ENCODE measurements at places on chromosomes 13 and 19.

DNA sequence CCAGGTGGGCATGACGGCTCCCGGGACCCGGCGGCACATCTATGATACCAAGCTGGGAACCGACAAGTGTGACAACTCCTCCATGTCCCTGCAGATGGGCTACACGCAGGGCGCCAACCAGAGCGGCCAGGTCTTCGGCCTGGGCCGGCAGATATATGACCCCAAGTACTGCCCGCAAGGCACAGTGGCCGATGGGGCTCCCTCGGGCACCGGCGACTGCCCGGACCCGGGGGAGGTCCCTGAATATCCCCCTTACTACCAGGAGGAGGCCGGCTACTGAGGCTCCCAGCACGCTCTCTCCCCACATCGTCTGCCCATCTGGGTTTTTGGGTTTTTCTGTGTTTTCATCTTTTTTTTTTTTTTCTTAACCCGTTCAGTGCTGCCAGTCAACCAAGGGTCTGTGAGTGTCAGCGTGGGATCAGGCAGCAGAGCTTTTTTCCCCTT lies 2.3 kb upstream of the ABCA7 start:
- no peak for DNase-seq

GRCh38 chr19:6227936-6228325 lies 51.8 kb downstream of the MLLT1 start:
- no peak for DNase-seq

DNA sequence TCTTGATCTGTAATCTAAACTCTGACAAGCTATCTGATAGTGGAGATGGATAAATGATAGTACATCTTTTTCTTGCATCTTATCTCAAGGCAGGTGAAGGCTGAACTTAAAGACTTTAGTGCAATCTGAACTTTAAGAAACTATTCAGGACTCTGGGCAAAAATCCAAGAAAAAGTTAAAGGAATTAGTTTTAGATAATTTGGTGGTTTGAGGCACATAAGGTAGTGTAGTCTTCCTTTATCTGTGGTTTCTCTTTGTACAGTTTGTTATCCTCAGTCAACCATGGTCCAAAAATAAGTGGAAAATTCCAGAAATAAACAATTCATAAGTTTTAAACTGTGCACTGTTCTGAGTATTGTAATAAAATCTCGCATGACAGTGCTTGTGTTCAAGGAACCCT lies 172.9 kb downstream of the UGGT2 start:
- no peak for DNase-seq

DNA sequence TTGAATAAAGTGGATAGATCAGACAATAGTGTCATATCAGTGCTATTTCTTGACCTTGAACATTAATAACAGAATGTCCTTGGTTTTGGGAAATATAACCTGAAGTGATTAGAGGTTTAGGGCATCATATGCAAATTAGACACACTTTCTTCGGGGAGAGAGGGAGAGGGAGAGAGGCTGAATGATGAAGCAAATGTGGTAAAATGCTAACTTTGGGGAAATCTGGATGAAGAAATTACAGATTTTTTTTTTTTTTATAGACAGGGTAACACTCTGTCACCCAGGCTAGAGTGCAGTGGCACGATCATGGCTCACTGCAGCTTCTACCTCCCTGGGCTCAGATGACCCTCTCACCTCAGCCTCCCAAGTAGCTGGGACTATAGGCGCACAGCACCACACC lies 3.9 kb upstream of the NCR1 start:
- DNase-seq = no peak

DNA sequence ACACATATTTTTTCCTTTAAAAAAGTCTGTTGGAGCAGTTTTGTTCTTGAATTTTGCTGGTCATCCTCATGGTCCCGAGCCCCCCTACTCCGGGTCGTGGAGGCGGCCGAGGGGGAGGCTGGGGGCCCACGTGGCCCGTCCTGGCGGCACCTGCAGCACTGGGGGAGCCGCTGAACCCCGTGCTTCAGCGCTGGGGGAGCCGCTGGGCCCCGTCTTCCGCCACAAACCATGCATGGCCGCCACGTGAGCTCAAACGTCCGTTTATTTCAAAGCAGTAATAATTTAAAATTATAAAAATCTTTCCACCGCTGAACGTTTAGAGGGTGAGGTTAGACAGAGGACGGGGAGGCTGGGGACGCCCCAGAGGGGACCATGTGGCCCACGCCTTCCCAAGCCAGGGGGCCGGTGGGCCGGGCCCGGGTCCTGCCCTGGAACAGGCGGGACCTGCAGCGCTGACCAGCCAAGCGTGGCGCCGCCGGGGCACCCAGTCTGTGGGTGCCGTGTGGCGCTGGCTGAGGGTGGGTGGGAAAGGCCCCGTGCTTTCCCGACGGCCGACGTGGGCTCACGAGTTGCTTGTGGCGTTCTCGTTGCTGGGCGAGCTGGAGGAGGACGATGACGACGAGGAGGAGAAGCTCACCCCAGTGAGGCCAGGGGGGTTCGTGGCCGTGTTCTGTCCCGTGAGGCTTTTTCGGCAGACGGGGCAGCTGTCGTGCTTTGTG lies 8.0 kb downstream of the FGF22 start:
- DNase-seq = no peak

- DNase-seq = no peak
These were observed 725 bp downstream of the ZNF682 start for GRCh38 chr19:20038358-20039202.

DNA sequence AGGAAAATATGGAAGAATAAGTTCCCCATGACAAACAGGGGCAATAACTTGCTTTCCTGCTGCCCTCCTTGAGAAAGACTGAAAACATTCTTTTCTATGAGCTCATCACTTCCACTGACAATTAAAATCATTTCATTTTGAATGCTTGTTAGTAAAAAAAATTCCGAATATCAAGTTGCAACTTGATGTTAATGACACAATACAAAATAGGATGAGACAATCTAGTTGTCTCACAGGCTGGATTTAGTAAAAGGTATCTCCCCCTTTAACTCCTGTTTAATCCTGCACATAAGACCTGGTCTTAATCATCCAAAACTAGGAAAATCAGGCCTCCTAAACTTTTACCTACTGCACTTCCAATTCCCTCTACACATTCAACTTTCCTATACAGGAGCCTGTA lies 24.7 kb downstream of the IRS2 start:
- DNase-seq = no peak

DNA sequence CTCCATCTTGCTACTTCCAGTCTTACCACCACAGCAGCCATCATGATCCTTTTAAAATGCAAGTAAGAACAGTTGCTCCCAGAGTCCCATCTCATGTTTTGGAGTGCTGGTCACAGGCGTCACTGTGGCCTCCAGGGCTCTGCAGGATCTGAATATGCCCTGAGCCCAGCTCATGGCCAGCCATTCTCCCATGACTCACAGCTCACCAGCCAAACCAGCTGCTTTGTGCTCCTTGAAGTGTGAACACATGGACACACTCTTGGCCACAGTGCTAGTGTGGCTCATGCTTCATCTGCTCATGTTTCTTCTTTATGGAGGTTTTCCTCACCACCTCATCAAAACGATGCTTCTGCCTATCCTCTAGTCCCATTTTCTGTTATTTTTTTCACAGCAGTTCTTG lies 466.5 kb downstream of the UQCRFS1 start:
- DNase-seq = no peak

- DNase-seq = no peak
These were observed 36.4 kb downstream of the SOX1 start for GRCh38 chr13:112103260-112103838.

GRCh38 chr19:54430306-54431254 lies 15.3 kb downstream of the TTYH1 start:
- no peak for DNase-seq

- no peak for DNase-seq
These were observed 50.9 kb upstream of the ANKRD10 start for GRCh38 chr13:110965755-110966134.

DNA sequence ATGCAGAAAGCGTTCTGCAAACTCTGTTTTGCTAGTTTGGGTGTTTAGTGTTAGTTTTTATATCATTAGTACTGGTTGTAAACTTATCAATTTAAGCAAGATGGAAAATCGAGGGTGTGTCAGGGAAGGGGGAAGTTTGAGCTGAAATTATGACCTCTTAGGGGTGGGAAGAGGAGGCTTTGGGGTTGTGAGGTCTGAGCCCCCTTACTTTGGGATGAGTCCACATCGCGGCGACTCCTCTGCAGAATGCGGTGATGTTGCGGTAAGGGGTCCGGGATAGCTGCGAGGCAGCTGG lies 743 bp upstream of the NDUFS7 start:
- DNase-seq = no peak

DNA sequence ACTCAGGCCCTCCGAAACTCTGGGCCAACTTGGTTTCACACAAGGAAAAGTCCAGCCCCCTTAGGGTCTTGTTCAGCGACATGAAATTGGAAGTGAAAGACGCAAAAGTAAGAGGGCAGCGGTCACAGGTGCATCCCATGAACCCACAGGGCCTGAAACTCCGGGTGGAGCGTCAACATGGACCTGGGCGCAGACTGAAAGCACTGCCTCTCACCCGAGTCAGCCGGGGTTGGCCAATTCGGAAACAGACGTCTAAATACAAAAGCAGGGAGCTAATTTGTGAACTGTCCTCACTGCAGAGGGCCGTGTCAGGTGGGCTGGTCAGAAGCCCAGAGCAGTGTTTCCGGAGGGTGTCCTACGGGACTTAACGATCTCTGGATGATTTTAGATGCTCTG lies 26.7 kb downstream of the ADPRHL1 start:
- no peak for DNase-seq
